ENCODE measurements at places on chromosomes 2 and 18. TPM values are rescaled to one million over a fixed set of nuclear protein-coding genes. Genes with fewer than 3 reads are reported as not detected.

- DNase-seq, result no peak
These were observed 20.5 kb downstream of the GREB1 start for GRCh38 chr2:11554399-11554716.

GRCh38 chr2:233084488-233084887, 24.3 kb downstream of the INPP5D start:
- no peak for DNase-seq

GRCh38 chr2:225400060-225400511, 576 bp downstream of the NYAP2 start:
- DNase-seq, result peak; percentile 19

- no peak for DNase-seq
These were observed 16.2 kb downstream of the IL18RAP start for GRCh38 chr2:102439065-102439695.

DNA sequence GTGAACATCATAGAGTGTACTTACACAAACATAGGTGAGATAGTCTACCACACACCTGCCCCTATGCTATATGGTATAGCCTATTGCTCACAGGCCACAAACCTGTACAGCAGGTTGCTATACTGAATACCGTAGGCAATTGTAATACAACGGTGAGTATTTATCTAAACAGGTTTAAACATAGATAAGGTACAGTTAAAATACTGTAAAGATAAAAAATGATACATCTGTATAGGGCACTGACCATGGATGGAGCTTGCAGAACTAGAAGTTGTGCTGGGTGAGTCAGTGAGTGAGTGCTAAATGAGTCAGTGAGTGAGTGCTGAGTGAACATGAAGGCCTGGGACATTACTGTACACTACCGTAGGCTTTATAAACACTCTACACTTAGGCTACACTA, 267.0 kb upstream of the HS6ST1 start:
- no peak for DNase-seq

The CABLES1 gene
- 5.3 TPM for polyA plus RNA-seq

GRCh38 chr2:222862106-222862908, 1.5 kb downstream of the ACSL3 start:
- DNase-seq, result peak; percentile 60

- DNase-seq, result no peak
These were observed 335.4 kb upstream of the CDH2 start for GRCh38 chr18:28512357-28512756.

DNA sequence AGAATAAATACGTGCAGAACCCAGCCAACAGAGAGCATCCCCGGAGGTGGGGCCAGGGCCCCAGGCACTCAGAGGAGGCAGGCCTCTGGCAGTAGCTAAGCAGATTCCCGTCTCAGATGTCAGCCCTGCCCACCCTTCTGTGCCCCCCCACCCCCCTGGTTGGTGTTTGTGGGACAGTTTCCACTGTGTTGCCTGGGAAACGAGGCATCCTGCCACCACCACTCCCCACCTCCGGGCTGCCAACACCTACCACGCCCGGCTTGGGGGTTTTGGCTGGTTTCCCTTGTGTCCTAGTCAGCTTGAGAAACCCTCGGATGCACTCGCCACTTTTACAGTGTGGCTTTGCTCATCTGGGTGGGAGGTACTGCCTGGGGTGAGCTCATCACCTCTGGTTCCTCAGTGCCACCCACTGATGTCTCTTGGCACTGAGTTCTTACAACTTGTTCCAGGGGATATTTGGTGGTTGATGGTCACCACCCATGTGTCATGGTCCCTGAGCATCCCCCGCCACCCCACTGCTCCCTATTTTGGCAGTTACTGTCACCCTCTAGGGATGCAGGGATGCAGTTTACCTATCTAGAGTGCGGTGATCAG, 72.4 kb upstream of the YWHAQ start:
- DNase-seq, result no peak

GRCh38 chr18:72427721-72428120, 116.4 kb downstream of the CBLN2 start:
- DNase-seq, result no peak

DNA sequence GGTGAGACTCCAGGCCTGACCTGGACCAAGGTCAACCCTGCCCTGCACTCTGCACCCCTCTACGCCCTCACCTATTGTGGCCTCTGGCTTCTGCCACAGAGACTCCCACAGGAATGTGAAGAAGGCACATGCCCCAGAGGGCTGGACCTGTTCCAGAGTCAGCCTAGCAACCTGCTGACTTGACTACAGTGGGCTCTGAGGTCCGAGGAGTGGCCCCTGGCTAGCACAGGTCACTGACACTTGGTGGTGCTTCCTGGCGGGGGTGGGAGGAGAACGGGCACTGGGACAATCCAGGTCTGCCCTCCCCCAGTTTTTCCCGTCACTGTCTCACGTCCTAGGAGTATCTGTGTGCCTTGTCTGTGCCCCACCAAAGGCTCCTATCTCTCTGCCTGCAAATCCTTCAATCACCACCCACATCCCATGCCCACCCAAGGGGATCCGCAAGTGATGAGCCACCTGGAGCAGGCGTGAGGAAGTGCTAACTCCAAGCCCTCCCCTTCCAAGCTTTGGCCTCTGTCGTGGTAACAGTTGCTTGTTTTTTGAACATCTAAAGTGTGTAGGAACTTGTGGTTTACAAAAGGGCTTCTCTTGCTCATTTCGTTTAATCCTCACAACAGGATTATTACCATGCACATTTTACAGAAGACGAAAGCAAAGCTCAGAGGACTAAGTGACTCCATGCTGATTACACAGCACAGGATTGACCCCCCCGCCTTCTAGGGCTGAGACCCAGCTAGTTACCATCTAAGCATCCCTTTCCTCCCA, 86.2 kb downstream of the MCFD2 start:
- no peak for DNase-seq

The RAB17 gene
- polyA plus RNA-seq, result 4.1 TPM

DNA sequence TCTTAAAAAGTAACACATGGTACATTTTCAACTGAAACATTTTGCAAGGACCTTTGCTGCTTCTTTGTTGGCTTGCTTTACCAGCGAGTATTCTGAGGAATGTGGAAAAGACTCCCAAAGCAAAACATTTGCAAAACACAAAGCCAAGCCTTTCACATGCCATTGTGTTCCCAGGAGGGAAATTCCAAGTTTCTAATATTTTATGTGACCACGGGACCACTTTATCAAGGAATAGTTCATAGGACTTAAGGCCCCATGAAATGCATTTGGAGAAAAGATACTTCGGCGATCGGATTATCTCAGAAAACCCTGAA, 26.2 kb downstream of the CYP27C1 start:
- no peak for DNase-seq

The NDC80 gene
- polyA plus RNA-seq, result 8.5 TPM

GRCh38 chr18:75170022-75170789, 38.7 kb downstream of the PTGR3 start:
- no peak for DNase-seq

The FEV gene
- not detected for polyA plus RNA-seq

DNA sequence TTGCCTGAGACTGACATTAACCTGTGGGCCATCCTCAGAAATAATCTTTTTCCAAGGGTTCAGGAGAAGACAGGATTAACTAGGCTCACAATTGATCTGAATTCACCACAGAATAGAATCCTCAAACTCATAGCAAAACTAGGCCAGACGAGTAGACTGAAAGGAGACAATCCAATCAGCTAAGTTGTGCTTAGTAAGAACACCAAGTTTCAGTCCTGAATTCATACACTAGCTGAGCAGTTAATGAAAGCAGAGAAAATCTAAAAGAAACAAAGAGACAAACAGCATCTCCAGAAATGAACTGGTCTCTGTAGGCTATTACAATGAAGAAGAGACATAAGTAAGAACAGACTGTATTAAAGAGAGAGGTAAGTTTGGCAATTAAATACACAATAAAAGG, 89.5 kb downstream of the GORASP2 start:
- DNase-seq, result no peak

The GAREM2 gene
- polyA plus RNA-seq, result 3.9 TPM

DNA sequence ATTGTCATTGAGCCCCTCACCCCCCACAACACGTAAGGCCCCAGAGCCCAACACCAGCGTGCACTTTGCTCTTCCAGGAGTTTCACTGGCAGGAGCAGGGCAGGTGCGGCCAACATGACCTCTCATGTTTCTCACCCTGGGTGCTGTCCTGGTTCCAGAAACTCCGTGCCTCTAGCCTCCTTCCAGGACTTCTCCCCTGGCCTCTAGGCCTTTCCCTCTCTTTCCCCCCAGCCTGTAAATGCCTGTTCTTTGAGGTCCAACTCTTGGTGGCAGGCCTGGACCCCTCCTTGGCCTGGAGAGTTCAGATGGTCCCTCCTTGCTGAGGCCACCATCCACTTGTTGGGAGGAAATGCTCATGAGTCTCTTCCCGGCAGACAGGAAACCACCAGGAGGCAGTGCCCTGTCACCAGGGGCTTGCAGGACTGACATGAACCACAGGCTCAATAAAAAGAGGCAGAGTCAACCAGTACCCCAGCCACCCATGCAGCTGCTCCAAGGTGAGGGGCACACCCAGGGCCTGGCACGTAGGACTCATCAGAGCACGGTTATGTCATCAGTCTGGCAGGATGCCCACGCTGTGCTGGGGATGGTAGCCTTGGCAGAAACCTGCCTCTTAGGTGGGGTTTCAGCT, 1.5 kb downstream of the MALL start:
- DNase-seq, result no peak

- DNase-seq, result no peak
These were observed 103.0 kb downstream of the AFF3 start for GRCh38 chr2:100039291-100039980.

The DPYSL5 gene
- 19.1 TPM for polyA plus RNA-seq

The KANSL1L gene
- 21.4 TPM for polyA plus RNA-seq

The CBLN2 gene
- polyA plus RNA-seq, result not detected

The CPLX4 gene
- polyA plus RNA-seq, result not detected

GRCh38 chr2:66481100-66481549, 46.2 kb downstream of the MEIS1 start:
- DNase-seq, result no peak

GRCh38 chr2:63051042-63051794, 588 bp downstream of the OTX1 start:
- DNase-seq, result no peak

The CCDC85A gene
- 3.2 TPM for polyA plus RNA-seq

The LRP1B gene
- polyA plus RNA-seq, result 2.2 TPM

The SERPINB11 gene
- polyA plus RNA-seq, result not detected

Measured in forelimb muscle (tissue), 1 donor.